ENCODE measurements at places on chromosomes 13 and 19. TPM values are rescaled to one million over a fixed set of nuclear protein-coding genes. Genes with fewer than 3 reads are reported as not detected.

FBXO27 gene
- not detected for total RNA-seq

DNA sequence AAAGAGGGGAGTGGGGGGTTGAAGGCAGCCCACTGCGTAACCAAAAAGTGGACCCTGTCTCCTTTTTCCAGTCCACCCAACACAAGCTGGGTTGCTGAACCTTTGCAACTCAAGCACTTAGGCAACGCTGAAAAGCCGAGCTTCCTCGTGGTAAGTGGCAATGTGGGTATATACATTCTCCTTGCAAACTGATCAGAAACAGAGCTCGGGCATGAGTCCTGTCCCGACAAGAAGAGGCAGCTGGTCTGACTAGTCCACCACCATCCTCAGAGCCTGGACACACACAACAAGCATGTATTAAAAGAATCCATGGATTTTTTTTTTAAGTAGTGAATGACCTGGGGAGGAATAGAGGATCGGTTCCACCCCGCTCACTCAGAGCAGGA lies 240.6 kb upstream of the ZNF507 start:
- no peak overlapping the region for H3K27ac ChIP-seq
- H3K36me3 ChIP-seq, result no peaks in the 10 kb centered on the region
- H3K4me1 ChIP-seq, result no peaks in the 10 kb centered on the region
- no peak for DNase-seq
- no peaks in the 10 kb centered on the region for H3K27me3 ChIP-seq
- H3K4me3 ChIP-seq, result no peak overlapping the region

DNA sequence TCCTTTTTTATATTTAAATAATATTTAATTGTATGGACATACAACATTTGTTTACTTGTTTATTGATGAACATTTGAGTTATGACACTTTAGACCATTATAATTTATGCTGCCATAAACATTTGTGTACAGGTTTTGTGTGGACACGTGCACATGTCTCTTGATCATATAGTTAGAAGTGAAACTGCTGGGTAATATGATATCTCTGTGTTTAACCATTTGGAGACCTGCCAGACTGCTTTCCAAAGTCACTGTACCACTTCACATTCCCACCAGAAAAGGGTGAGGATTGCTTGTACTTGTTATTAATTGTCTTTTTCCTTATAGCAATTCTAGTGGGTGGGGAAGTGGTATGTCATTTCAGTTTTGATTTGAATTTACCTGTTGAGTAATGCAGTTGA lies 145.6 kb upstream of the KLHL1 start:
- H3K4me3 ChIP-seq, result no peak overlapping the region
- DNase-seq, result no peak
- no peaks in the 10 kb centered on the region for H3K27me3 ChIP-seq
- no peak overlapping the region for H3K27ac ChIP-seq
- H3K4me1 ChIP-seq, result no peaks in the 10 kb centered on the region

- H3K4me1 ChIP-seq, result peaks cover 88% of the 10 kb centered on the region
- no peak overlapping the region for H3K4me3 ChIP-seq
- no peaks in the 10 kb centered on the region for H3K27me3 ChIP-seq
- H3K27ac ChIP-seq, result no peak overlapping the region
- peaks cover 46% of the 10 kb centered on the region for H3K36me3 ChIP-seq
Measured at GRCh38 chr13:79496188-79496587, 15.2 kb downstream of the NDFIP2 start.

GRCh38 chr13:92825938-92826596 lies 400.5 kb upstream of the GPC6 start:
- no peak overlapping the region for H3K4me3 ChIP-seq
- H3K36me3 ChIP-seq, result no peaks in the 10 kb centered on the region
- no peak overlapping the region for H3K27ac ChIP-seq

- H3K27me3 ChIP-seq, result no peaks in the 10 kb centered on the region
- no peak for DNase-seq
Measured at GRCh38 chr19:54209811-54210494, 9.3 kb downstream of the RPS9 start.

- no peak overlapping the region for H3K4me3 ChIP-seq
- no peak for DNase-seq
Measured at GRCh38 chr19:5133986-5134595, 165.2 kb downstream of the KDM4B start.

GRCh38 chr19:5479958-5480357 lies 24.7 kb downstream of the ZNRF4 start:
- H3K4me1 ChIP-seq, result no peaks in the 10 kb centered on the region
- DNase-seq, result no peak
- no peak overlapping the region for H3K27ac ChIP-seq
- peaks cover 14% of the 10 kb centered on the region for H3K27me3 ChIP-seq
- H3K4me3 ChIP-seq, result no peak overlapping the region

DNA sequence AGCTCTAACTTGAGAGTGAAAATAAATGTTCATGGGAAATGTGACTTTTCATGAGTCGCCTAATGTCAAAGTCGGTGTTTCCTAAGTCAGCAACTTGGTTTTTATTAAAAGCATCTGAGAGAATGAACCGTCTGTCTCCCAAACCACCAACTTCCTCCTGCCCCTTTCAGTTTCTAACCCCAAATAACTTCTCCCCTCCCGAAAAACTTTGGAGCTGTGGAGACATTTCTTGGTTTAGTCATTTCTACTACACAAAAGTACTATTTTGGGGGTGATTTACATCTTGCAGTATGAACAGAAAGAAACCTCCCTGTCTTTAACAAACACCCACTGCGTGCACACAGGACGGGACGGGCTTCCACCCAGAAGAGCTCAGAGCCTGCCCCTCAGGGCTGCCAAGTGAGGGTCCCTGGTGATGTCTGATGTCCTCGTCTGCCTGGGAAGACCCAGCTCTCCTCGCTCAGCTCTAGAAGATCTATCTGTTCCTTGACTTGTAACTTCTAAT lies 65.0 kb downstream of the RASA3 start:
- H3K4me3 ChIP-seq, result peak overlapping the region; percentile 44
- DNase-seq, result no peak
- H3K27me3 ChIP-seq, result no peaks in the 10 kb centered on the region
- H3K36me3 ChIP-seq, result peaks cover 17% of the 10 kb centered on the region
- peak overlapping the region; percentile 75 for H3K27ac ChIP-seq
- H3K4me1 ChIP-seq, result peaks cover 50% of the 10 kb centered on the region

DNA sequence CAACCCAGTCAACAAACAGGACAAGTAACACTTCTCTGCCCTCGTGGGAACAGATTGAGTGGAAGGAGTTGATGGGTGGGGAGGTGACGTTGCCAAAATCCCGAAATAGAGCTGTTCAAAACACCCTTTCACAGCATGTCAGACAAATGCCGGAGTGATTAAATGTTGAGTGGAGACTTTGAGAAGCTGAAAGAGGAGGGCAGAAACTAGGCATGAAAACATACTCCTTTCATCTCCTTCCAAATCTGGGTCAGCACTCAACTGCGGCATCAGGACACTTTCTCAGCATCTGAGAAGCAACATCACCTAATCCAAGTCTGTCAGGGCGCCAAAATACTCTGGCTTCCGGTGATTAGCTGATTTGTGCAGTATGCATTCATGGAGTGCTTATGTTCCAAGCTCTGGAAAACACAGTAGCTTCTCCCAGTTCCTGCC lies 51.5 kb upstream of the MRI1 start:
- peaks cover 4% of the 10 kb centered on the region for H3K36me3 ChIP-seq
- DNase-seq, result no peak
- H3K4me3 ChIP-seq, result no peak overlapping the region

GRCh38 chr19:49818649-49819370 lies 721 bp downstream of the MED25 start:
- peak overlapping the region; percentile 99 for H3K27ac ChIP-seq
- peaks cover 10% of the 10 kb centered on the region for H3K36me3 ChIP-seq
- H3K4me3 ChIP-seq, result peak overlapping the region; percentile 90
- H3K4me1 ChIP-seq, result peaks cover 28% of the 10 kb centered on the region
- H3K27me3 ChIP-seq, result no peaks in the 10 kb centered on the region

- peak overlapping the region; percentile 0 for H3K4me3 ChIP-seq
- H3K27me3 ChIP-seq, result no peaks in the 10 kb centered on the region
- H3K36me3 ChIP-seq, result peaks cover 17% of the 10 kb centered on the region
- H3K4me1 ChIP-seq, result peaks cover 4% of the 10 kb centered on the region
Measured at GRCh38 chr19:12034198-12034597, 1.3 kb downstream of the ZNF433 start.

DNA sequence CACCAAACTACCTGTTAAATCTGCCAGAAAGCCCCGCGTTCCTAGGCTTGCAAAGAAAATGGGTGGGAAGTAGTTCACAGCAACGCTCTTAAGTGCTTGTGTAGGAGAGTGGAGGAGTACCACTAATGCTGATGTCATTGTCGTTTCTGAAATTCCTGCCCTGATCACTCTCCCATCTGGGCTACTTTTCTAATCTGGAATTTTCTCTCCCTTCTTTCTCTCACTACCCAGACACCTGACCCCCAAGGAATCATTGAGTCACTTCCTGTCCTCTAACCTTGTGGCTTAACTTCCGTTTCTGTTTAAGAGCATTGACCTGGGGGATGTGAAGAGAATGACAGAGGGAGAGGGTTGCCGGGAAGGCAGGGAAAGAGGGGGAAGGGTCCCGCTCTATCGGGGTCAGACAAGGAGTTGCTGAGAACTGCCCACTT lies 98.7 kb downstream of the STARD13 start:
- H3K36me3 ChIP-seq, result no peaks in the 10 kb centered on the region
- H3K27me3 ChIP-seq, result peaks cover 12% of the 10 kb centered on the region
- H3K4me3 ChIP-seq, result no peak overlapping the region
- H3K27ac ChIP-seq, result peak overlapping the region; percentile 3
